Brain (organoid and tissue), 16 donors: ENCODE measurements at places on chromosomes 4 and X. TPM values are rescaled to one million over a fixed set of nuclear protein-coding genes. Genes with fewer than 3 reads are reported as not detected.

Gene BEND2
- polyA plus RNA-seq = not detected

Gene DOK7
- 0.48 TPM for polyA plus RNA-seq

Gene VGLL1
- not detected for polyA plus RNA-seq

Gene SSX4B
- polyA plus RNA-seq = not detected

Gene ATOH1
- polyA plus RNA-seq = not detected
